Glutamatergic neuron (in vitro differentiated cells): ENCODE measurements at places on chromosomes 11 and 22.
A peak's percentile ranks its signal among the peaks of the same experiment; 100 is the strongest.

DNA sequence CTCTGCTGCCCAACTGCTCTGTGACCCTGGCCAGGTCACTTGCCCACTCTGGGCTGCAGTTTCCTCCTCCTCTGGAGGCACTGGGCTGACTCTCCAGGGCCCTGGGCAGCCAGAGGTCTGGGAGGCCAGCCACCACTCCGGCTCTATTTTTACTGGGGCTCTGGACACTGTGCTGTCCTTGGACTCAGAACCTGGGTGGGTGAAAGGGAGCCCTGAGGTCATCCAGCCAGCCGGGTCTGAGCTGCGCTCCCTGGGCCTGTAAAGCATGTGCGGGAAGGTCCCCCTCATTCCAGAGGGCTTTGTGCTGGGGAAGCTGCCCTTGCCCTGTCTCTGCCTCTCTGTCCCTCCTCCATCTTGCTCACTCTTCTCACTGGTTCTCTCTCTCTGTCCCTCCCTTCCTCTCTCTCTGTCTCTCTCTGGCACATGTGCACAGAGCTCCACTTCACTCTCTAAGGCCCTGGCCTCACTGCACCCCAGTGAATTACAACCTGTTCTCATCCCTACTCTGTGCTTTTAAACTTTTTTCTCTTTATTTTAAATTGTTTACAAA lies 24.6 kb downstream of the MB start:
- no peak for DNase-seq

GRCh38 chr11:122304973-122305372 lies 189.0 kb upstream of the BLID start:
- DNase-seq: no peak

DNA sequence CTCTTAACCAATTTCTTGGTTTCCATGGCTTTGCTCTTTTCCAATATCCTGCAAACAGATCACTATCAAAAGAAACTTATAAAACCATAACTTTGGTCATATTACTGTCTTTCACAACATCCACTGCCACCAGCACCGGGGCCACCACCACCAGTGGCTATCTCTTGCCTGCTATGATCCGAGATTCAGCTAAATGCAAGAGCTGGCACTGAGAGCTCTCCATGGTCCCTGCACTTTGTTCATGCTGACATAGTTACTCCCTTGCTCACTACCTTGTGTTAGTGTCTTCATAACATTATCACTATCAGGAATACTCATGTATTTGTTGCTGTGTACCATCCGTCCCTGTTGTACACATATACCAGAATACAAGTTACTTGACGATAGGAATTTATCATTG lies 299.0 kb downstream of the ETS1 start:
- DNase-seq: no peak

DNA sequence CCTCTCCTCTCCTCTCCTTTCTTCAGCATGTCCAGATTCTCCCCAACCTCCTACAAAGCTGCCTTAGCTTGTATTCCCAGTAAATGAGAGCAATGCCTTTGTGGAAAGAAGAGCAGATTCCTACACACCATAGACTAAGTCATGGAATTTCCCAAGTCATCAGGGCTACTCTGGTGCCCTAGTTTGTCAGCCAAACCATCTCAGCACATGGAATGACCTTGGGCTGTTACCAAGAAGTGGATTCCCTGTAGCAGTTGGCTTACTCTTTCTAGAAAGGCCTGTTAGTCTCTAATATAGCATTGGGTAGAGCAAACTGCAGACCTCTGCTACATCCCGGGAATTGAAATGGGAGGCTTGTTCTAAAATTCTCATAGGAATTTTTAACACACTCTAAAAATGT lies 108.9 kb upstream of the OLFML1 start:
- DNase-seq: no peak

DNA sequence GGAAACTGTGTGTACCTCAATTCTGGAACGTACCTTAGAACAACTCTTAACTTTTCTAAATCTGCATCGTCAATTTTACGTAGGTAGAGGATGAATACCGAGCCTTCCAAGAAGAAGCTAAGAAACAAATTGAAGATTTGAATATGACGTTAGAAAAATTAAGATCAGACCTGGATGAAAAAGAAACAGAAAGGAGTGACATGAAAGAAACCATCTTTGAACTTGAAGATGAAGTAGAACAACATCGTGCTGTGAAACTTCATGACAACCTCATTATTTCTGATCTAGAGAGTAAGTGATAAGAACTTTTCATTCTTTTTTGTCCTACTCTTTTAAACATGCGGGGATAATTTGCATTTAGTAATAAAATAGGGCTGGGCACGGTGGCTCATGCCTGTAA lies 53.5 kb downstream of the SPECC1L start:
- no peak for DNase-seq

DNA sequence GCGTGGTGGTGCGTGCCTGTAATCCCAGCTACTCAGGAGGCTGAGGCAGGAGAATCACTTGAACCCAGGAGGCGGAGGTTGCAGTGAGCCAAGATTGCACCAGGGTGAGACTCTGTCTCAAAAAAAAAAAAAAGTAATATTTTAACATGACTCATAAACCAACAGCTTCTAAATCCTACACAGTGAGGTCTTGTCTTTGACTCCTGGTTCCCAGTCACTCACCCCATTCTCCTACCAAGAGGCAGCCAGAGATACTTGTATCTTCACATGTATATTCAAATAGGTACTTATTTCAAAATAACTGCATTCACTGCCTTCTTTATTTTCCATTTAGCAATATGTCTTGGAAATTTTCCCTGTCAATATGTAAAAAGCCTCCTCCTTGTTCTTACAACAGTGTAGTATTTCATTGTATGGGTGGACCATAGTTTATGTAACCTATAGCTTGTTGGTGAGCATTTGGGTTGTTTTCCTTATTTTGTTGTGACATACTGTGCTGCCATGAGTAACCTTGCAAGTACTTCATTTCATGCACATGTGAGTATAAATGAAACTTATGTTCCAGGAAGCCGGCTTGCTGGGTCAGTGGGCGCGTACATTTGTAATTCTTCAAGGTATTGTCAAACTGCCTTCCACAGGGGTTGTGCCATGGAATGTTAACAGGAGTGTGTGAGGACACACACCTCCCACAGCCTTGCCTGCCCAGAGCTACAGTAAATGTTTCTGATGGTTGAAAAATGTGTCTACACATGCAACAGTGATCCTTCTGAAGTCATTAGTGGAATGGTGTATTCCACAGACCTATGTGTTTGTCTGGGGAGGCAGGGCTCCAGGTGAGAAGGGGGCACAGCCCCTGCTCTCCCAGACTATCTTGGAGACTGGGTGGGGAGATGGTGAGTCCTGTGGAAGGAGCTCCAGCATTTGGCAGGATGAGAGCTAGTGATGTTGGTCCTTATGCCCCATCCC lies 47.9 kb downstream of the OSBP2 start:
- no peak for DNase-seq

DNA sequence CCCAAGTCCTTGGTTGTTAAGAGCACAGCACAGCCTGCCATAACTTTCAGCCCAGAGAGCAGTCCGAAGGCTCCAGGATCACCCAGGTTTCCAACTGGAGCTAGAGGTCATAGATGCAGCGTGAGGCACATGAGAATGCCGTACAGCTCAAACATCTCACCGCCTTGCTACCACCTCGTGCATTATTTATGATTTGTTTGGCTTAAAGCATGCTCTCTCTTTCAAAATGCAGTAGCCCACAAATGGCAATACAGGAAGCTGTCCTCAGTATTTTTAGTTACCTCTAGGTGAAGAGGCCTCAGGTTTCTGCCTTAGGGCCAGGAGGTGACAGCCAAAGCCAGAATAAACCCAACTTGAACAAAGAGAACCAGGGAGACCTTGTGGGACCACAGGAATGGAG lies 14.4 kb downstream of the SCN3B start:
- DNase-seq: no peak

GRCh38 chr22:17496841-17497240 lies 66.5 kb upstream of the SLC25A18 start:
- DNase-seq: no peak

DNA sequence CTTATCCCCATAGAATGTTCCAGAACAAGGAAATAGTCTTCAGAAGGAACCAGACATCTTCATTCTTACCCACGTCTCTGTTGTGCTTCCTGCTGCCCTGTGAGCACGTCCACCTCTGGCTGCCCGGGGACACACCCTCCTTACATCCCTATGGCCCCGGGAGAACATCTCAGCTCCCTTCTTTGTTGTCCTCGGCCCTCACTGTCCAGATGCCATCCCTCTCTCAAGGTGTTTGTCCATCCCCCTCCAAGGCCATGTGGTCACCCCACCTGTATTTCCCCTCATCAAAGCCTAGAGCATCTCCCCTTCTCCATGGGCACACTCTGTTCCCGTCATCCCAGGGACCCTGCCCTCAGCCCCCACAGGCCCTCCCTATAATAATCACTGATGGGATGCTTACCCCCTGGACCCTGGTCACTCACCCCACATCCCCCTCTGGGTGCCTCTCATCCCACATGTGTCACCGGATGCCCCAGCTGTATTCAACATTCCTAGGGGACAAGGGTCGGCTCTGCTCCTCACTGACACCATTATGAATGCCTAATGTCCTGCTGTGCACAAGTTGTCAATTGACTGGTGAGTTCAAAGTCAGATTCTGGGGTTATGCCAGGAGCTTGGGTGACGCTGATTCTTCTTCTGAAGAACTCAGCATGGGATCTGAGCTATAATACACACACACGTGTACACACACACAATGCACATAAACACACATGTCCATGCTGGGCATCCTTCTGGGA lies 28.8 kb downstream of the IGLL5 start:
- DNase-seq: no peak

DNA sequence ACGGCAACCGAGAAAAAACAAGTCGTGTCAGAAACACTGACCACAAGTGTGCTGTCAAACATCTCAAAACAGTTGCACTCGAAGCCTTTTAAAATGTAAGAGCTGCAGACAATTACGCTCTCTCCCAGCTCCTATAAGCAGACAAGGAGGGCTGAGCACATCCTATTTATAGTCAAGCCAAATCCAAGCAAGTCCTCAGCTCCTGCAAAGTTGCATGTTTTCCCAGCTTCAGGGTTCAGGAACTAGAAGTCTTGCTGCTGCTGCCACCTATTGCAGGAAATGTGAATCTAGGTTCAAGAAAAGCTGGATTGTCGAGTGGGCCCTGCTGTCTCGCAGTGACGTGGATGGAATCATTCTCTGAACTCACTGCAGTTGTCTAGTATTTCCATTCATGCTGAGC lies 15.5 kb downstream of the EFCAB6 start:
- no peak for DNase-seq

DNA sequence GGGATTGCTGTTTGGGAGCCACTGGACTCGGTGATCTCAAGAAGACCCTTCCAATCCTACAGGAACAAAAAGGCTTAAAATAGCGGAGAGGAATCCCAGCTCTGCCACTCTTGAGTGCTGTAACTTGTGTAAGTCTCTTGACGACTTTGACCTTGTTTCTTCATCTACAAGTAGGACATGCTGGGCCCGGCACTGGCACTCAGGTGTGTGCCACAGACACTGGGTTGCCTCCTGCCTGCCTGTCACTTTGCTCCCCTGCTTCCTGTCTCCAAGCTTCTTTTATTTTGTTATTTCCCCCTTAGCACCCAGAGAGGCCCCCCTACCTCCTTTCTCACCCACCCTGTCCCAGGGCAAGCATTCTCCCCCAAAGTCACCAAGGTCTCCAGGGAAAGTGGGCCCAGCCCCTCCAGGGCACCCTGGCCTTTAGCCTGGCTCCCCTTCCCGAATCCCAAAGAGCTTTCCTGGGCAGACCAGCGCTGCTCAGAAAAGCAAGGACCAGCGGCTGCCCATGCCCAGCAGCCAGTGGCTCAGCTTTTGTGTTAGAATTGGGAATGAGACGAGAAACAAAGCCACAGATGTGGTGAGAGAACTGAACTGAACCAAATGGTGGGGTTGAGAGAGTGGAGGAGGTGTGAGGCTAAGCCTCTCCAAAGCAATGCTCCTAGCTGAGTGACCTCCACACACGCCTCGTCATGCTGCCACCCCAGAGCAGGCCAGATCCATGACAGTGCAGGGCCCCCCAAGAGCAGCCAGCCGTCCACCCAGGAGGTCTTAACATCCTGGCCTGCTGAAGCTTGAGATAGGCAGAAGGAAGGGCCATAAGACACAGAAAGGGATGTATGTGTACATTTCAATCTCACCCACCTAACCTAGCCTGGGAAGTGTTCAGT lies 4.5 kb downstream of the TRIM29 start:
- DNase-seq: peak; percentile 6

- DNase-seq: no peak
These were observed 223.8 kb downstream of the CTTN start for GRCh38 chr11:70622091-70622490.

DNA sequence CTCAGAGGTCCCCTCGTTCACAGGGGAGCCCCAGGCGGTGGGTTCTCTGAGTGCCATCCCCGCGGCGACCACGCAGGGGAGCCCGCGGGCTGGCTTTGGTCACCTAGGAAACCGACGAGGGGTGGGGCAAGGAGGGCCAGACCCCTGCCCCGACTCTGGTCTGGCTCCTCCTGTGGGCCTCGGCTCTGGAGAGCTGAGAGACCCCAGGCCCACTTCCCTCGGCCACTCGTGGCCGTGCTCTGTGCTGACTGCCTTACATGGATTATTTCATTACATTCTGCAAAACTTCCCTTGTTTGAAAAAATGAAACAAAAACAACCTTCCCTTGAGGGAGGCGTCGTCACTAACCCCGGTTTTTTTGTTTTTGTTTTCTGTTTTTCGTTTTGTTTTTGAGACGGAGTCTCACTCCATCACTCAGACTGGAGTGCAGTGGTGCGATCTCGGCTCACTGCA lies 15.1 kb upstream of the CYTH4 start:
- DNase-seq: peak; percentile 82

GRCh38 chr22:30411780-30412179 lies 13.8 kb upstream of the MTFP1 start:
- DNase-seq: no peak

GRCh38 chr11:27718346-27718862 lies 18.1 kb upstream of the BDNF start:
- peak; percentile 82 for DNase-seq

DNA sequence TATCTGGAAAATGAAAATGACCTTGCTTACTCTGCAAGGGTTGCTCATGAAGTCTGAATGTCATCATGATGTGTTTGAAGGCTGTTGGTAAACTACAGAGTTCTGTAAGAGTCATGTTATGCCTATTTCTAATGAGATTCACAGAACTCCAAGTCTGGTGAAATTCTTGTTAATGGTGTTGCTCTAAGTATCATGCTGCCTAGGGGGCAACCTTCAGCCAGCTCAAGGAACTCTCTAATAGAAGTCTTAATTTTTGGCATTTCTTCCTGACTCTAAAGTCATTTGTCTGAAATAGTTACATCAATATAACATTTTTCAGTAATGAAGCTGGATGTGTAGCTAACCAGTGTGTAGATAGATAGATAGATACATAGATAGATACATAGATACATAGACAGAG lies 302.8 kb downstream of the FAT3 start:
- no peak for DNase-seq

GRCh38 chr11:76834151-76834550 lies 26.6 kb upstream of the ACER3 start:
- no peak for DNase-seq

DNA sequence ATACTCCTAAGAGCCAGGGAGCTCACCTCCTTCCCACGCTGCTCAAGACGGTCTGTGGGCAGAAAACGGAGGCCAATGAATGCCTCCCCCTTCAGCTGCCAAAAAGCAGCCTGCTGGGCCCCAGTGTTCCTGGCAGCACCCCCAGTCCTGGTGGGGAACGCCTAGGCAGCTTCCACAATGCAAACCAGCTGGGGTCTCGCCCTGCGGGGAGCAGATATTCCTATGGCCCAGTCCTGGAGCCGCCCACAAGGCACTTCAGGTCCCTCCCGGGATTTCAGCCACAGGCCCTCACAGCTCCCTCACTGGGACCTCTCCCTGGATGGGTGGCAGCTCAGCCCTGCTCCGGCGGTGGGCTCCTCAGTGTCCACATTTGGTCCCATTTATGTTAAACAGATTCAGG lies 29.2 kb downstream of the A4GALT start:
- no peak for DNase-seq
